ENCODE measurements at places on chromosomes 7 and 10.

GRCh38 chr10:9096288-9096687 is 1041.8 kb downstream of the GATA3 start:
- no peak for DNase-seq

GRCh38 chr7:98106647-98107312 is at the start of gene LMTK2:
LMTK2 (plus strand) TSS chr7:98106862; CDS start chr7:98107178, 316 bp downstream.
- peak; percentile 49 for DNase-seq

DNA sequence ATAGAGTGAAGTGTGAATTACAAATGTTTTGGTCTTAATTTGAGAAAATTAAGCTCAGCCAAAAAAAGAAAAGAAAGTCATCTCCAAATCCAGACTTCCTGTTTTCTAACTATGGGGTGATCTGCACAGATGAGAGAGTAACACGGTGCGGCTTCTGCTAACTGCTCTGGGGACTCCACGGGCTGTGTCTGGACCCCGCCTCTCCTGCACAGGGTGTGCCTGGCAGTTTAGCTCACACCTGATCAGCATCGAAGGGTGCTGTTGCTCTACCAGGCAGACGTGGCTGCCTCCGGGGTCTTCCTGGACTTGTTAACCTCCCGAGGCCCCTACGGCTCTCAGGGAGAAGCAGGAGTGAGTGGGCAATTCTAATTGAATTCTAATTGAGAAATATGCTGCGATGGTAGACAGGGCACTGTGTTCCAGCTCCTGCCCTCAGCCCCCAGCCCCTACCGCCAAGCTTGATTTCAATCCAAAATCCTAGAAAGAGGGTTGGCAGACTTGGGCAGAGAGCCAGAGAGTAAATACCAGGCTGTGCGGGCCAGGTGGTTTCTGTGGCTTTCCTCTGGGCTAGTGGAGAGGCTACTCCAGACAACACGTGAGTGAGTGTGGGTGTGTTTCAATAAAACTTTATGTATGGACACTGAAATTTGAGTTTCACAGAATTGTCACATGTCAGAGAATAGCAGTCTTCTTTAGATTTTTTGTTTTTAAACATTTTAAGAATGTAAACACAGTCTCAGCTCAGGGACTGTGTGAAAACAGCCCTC is 13.4 kb downstream of the SHH start:
- no peak for DNase-seq

GRCh38 chr7:75879771-75880184 is 944 bp downstream of the RHBDD2 start:
- DNase-seq = no peak

DNA sequence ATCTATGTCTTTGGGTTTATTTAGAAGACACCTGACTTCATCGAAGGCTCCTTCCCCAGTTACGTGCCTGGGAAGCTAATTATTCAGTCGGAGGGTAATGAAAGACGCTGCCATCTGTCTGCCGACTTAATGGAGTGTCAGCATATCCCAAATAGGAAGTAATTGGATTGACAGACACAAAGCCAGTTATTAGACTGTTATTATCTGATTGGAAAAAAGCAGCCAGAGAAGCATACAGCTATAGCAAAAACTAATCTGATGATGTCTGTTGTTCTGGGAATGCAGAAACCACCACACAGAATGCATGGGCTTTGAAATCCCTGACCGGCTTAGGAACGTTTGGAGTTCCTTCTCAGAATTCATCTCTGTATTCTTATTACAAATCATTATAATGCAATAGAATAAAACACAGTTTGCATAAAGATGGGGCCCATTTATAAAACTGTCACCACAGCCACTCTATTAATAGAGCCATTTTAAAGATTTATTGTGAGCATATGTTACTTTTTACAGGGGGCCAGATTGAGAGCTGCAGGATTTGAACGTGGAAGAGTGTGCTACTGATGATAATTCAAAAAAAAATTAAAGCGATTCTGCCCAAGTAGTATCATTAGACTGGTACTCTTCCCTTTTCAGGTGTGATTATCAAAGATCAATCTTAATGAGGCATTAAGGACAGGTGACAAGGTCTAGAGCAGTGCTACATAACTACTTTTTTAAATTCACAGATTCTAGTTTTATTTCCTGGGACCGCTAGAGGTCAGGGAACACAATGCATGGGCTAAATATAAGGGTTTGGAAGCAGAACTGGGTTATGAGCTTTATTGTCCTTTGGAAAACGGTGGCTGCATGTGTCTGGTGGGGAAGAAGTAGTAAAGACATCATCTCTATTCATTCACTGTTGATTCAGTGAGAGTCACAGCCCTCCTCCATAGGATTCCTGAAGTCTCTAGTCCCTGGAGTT is 330.1 kb upstream of the LRGUK start:
- DNase-seq = no peak

GRCh38 chr10:90859321-90859751 is 1.5 kb upstream of the HTR7 start:
- DNase-seq = no peak

- DNase-seq = no peak
These were observed 186.2 kb downstream of the BICC1 start for GRCh38 chr10:58698777-58699356.

- no peak for DNase-seq
These were observed 108.3 kb downstream of the EGFR start for GRCh38 chr7:55127135-55127551.

DNA sequence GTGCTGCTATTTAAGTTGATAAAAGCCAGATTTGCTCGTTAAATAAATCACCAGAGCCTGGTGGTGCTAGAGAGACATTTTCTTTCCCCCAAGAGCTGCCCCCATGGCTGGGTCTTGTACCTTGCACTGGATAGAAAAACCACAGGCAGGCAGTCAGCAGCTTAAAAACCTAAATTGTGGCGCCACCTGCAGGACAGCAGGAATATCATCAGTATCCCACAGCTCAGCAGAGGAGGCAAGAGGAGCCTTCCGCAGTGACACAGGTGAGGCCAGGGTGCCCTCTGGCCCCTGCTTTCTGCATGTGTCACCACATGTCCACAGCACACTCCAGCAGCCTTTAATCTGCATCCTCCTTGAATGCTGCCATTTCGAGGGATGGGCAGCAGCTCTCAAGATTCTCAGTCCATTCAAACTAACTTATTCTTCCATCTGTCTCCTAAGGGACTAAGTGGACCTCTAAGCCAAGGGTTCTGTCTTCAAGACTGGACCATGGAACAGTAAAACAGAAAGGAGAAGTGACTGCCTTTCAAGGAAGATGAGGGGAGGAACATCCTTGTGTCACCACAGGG is 4.5 kb upstream of the PLXNA4 start:
- DNase-seq = peak; percentile 38

GRCh38 chr10:88979153-88979562 is 11.4 kb upstream of the FAS start:
- no peak for DNase-seq

GRCh38 chr7:86965727-86966120 is 93.7 kb downstream of the ELAPOR2 start:
- DNase-seq = no peak

- DNase-seq = no peak
These were observed 17.4 kb upstream of the GPR141 start for GRCh38 chr7:37666026-37666799.

GRCh38 chr7:100885440-100886141 is 3.9 kb downstream of the UFSP1 start:
- no peak for DNase-seq

- DNase-seq = no peak
These were observed 88.0 kb downstream of the ARHGAP22 start for GRCh38 chr10:48516911-48517310.

DNA sequence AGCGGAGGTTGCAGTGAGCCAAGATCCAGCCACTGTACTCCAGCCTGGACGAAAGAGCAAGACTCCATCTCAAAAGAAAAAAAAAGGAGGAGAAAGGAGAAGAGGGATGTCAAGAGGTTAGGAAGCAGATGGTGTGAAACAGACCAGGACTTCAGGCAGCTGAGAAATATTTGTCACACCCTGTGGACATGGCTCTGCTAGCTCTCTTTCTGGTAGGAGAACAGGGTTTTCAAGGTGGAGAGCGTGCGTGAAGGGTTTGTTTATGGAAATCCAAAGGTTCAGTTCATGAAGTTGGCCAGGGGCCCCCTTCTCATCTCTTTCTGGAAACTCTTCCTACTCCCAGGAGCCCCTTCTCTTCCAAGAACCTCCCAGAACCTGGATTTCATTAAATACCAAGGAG is 110.8 kb upstream of the GALNT17 start:
- no peak for DNase-seq

GRCh38 chr7:72406820-72407403 is 5.2 kb downstream of the CALN1 start:
- no peak for DNase-seq

- no peak for DNase-seq
These were observed 1263.5 kb upstream of the AUTS2 start for GRCh38 chr7:68334636-68335272.

DNA sequence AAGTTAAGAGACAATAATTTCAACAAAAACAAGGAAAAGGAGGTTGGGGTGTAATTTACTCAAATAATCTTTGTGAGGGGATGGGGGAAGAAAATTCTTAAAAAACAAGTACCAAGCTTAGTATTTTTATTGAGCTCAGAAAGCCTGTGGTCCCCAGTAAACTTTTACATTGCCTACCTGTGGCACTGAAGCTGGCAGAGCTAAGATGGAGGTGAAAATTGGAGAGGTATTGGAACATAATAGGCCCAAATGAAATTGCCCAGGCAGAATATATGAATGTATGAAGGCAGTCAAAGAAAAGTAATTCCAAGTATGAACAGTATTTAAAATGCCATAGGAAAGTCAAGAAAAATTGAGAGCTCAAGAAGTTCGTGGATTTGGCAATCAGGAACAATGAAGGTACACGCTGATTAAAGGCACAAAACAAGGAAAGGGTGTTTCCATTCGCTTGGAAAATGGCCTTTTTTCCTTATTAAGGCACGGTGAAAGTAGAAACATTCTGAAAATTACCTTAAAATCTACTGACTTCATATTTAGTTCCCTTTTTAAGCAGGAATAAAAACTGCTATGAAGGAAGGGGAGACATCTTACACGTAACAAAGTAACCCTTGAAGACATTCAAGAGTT is 3.4 kb upstream of the KMT2E start:
- DNase-seq = no peak

DNA sequence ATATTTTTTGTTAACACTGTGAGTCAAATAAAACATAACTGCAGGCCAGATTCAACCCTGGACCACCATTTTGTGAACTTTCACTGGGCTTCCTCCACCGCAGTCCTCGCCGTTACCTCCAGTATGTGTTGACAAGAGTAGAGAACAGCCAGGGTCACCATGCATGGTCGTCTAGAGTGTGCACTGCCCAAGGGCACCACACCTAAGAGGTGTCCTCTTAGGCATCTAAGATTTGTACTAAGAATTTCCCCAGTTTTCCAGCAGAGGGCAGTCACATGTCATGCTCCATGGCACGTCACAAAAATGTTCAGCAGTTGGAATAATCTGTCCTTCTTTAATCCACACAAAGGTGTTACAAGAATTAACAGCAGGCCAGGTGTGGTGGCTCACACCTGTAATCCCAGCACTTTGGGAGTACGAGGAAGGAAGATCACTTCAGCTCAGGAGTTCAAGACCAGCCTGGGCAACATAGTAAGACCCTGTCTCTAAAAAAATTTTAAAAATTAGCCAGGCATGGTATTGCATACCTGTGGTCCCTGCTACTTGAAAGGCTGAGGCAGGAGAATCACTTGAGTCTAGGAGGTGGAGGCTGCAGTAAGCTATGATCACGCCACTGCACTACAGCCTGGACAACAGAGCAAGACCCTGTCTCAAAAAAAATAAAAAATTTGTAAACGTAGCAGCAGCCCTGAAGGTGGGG is 71.2 kb upstream of the FOXK1 start:
- peak; percentile 9 for DNase-seq

DNA sequence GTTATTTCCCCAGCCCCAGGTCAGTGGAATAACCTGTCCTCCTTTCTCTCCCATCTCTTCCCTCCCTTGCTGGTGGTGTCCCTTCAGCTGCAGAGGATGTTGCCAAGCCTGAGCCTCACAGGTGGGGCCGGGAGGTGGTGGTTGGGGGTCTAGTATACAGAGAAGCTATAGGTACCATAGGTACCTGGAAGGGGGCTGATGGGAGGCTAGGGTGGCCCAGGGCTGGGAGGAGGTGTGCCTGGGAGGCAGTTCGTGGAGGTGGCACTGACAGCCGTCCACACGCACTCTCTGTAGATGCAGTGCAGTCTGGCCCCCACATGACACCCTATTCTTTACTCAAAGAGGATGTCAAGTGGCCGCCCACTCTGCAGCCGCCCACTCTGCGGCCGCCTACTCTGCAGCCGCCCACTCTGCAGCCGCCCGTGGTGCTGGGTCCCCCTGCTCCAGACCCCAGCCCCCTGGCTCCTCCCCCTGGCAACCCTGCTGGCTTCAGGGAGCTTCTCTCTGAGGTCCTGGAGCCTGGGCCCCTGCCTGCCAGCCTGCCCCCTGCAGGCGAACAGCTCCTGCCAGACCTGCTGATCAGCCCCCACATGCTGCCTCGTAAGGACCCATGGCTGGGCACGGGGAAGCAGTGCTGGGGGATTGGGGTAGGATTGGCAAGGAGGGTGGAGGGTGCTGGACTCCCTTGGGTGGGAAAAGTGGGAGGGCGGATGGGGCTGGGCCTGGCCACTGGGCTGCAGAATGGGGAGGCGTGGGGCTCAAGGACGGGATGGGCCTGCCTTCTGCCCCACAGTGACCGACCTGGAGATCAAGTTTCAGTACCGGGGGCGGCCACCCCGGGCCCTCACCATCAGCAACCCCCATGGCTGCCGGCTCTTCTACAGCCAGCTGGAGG is 9.5 kb downstream of the IRF5 start:
- no peak for DNase-seq

DNA sequence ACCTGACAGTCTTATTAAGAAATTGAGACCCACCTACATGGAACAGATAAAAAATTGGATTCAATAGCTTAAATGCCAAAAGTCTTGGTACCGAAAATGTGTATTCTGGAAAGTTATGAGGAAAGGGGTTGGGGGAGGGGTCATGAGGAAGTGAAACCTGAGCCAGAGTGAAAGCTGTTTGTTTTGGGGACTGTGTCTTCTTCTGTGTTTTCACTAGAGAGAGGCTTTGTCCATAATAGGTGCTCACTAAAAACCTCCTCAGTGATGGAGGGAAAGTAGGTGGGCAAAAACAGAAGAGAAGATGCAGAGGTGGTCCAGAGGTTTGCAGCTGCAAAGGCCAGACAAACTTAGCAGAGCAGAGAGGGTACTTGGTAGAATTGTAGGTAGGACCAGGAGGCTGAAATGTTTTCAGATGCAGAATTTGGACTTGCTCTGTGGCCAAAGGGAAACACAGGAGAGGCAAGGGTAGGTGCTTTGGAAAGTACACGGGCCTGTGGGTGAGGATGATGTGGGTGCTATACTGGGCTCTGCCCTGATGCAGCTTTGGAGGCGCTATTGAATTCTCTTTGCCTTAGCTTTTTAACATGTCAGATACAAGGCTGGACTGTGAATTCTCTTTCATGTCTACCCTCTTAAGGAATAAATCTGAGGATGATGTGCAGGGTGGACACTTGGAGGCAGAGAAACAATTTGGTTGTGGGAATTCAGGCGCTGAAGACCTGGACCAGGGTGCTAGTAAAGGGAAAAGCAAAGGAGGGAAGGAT is 254.6 kb downstream of the PTEN start:
- DNase-seq = no peak

GRCh38 chr7:83835424-83835823 is 186.5 kb upstream of the SEMA3E start:
- DNase-seq = no peak

- no peak for DNase-seq
These were observed 18.0 kb upstream of the NUDCD3 start for GRCh38 chr7:44508328-44509030.

- DNase-seq = no peak
These were observed 247.3 kb upstream of the LYZL1 start for GRCh38 chr10:29041616-29042015.
